GM23248 (cell line): ENCODE measurements at places on chromosomes 1 and 21. TPM values are rescaled to one million over a fixed set of nuclear protein-coding genes. Genes with fewer than 3 reads are reported as not detected.
A peak's percentile ranks its signal among the peaks of the same experiment; 100 is the strongest.

- no peak for DNase-seq
Measured at GRCh38 chr1:173347282-173347818, 129.8 kb upstream of the PRDX6 start.

DNA sequence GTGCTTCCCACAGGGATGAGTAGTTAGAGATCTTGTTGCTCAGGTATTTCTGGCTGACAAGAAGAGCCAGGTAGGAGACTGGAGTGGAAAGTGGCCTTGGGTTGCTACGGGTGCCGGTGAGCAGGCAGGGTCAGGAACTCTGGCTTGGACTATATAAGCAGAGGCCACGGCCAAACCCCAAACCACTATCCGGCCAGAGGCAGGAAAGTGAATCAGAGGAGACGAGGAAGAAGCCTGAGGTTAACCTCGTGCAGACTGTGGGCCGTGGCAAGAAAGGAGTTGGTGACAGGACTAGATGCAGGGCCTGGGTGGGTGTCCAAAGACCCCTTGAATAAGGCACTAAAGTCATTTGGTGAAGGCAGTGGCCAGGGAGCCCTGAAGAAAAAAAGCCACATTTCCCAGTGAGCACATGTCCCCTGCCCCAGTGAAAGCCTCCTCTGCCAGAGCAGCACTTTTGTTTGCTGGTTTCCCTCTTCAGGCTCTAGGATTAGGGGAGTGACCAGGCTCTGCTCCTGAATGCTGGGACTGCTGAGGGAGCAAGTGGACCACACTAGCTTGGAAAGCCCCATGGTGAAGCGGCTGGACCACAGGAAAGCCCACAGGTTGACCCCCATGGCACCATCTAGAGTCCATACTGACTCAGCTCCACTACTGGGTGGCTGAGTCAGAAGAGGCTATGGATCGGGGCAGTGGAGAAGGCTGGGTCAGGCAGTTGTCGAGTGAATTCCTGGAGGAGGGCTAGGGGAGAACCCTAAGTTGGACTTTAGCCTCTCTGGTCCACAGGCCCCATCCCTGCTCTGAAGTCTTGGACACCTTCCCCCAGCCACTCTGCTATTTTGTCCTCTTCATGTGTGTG lies 23.4 kb downstream of the CSF1 start:
- peak; percentile 86 for DNase-seq

DNA sequence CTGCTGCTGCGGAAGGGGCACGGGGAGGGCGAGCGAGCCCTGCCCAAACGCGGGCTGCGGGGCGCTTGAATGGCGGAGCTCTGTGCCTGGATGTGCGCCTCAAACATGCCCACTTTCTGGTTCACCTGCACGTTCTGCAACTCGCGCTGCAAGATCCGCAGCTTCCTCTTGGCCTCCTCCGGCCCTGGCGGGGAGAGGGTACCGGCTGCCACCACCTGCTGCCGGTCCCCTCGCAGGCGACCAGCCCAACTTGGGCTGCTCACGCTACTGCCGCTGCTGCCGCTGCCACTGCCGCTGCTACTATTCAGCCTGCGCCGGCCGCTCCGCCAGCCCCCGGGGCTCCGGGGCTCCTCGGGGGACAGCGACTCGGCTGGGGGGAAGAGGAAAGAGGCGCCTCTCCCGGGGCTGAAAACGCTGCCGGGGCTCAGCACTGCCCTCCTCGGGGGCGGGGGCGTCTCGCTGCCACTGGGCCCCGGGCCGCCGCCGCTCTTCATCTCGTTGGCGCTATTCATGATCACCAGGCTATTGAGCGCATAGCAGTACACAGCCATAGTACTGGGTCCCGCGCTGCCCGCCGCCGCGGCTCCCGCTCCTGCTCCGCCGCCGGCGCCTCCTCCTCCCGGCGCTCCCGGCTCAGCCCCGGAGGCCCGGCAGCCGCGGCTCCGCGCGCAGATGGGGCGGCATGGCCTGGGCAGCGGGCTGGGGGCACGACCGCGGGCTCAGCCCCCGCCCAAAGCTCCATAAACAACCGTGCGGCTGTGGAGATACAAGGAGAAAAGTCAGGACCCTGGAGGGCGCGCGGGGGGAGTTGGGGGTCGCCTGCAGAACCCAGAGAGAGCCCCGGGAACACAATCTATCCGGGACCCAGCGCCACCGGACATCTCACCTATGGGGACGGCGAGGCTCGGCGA lies 1.9 kb downstream of the ITPKB start:
- DNase-seq, result peak; percentile 68

DNA sequence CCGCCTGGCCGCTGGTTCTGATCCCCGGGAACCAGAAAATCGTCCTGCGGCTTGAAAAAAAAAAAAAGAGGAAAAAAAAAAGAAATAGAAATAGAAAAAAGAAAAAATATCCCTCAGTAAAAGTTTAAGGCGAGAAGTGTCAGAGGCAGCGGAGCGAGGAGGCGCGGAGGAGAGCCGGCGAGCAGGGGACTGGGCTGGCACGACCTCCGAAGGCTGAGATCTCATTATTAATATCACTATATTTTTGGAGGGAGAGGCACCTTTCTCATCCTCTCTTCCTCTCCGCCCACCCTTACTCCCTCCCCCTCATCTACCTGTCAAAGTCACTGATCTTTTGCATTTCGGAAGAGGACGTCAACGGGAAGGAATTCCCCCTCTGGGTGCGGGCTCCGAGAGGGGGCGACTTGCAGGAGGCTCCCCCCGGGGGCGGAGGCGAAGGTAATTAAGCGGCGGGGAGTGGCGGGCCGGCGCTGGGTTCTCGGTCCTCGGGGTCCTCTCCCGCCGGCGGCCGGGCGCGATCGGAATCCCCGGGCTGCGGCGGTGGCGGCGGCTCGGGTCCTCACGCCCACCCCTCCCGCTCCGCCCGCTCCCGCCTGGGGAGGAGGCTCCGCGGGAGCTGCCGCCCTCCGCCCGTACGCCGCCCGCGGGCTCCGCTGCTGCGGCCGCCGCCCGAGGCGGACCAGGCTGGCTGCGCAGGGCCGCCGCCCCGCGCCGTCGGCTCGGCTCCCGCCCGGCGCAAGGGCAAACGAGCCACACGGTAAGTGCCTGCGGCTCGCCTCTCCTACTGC lies at the start of gene NTNG1:
Gene NTNG1, plus strand, starts transcription at position 337 of the 788 bp plus-strand sequence.
- peak; percentile 66 for DNase-seq

DNA sequence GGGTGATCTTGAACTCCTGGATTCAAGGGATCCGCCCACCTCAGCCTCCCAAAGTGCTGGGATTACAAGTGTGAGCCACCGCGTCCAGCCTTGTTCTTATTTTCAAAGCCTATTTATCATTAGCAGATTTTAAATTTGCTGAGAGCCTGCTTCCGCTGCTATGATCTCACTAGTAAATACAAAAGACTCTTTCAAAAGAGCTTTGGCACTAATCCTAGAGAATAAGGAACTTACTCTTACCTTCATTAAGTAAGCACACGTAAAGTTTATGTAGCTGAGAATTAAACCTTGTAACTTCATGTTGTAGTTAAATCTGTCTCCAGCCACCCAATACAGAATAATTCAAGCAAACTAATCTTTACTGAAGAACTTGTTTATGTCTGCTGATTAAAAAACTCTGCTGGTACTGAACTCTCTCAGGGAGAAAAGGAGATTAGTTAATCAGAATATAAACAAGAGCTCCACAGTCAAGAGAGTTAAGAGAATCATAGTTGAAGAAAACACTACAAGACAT lies 72.3 kb downstream of the RUSC1 start:
- no peak for DNase-seq

DNA sequence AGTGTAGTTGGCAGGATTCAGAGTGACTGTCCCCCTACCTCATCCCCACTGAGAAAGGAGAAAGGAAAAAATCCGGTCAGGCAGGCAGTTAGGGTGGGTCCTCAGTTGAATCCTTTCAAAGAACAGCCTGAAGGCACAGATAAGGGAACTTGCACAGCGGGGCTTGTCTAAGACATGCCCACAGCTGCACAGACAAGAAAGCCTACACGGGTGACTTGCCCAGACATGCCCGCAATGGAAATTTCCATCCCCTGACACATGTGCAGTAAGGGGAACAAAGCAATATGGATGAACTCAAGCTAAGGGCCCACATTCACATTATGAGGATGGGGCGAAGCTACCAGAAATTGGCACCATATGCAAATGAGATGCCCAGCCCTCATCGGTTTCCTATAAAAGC lies 82.5 kb downstream of the DESI2 start:
- DNase-seq, result no peak

DNA sequence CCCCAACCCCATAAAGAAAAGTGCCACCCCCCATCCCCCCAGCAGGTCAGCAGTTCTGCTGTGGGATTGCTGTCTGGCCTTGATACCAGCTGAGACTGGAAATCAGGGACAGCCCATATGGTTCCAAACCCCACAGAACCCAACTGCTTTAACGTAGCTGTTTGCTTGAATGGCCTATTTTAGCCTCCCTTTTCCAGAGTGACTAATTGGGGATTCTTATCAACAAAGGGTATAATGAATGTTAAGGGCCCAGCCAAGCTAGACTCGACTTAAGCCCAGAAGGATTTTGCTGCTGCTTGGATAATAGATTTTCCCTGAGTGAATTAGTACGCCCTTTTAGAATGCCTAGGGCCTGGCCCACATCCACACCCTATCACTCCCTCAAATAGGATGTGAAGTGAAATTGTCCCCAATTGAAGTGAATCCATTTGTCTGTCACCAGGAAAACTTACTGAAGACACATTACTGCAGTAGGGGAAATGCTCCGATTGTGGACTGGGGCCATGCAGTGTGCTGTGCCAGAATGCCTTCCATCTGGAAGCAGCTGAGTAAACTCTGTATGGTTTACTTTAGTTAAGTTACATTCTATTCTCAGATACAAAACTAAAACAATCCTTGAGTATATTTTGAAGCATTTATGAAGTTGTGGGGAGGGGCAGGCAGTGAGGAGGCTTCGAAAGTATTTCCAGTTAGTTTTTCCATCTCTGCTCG lies 156.9 kb downstream of the DHRS3 start:
- DNase-seq, result no peak

GRCh38 chr1:32068957-32069588 lies 3.7 kb upstream of the TMEM39B start:
- peak; percentile 79 for DNase-seq

DNA sequence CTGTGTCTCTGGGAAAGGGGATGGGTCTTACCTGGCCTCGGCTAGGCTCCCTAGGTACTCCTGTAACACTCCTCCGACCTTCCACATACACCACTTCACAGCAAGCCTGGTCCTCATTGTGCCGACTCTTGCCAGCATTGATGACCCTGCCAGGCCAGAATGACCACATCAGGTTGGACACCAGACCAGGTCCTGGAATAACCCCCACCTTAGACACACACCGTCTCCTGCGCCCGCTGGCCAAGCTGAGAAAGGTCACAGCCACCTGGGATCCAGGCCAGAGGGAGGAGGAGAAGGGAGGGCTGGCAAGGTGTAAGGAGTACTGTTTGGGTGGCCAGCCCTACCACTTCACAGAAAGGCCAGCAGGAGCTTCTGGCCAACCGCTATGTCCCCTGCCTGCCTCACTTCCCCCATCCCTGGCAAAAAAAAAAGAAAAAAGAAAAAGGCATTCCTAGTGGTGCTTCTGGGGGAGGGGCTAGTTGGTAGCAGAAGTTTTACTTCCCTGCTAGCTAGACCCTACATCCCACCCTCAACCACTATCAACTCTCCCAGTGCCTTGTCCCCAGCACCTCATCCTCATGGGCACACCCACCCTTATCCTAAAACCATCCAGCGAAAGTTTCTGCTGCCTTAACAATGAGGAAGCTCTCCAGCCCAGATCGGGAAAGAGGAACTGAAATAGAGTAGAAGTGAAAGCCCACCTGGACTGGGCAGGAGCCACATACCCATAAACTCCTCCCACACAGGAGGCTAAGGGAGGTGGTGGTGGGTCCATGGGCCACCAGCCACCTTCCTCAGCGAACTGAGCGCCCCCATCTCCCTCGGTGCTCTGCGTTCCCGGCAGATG lies 1.4 kb downstream of the PPM1J start:
- DNase-seq, result no peak

DNA sequence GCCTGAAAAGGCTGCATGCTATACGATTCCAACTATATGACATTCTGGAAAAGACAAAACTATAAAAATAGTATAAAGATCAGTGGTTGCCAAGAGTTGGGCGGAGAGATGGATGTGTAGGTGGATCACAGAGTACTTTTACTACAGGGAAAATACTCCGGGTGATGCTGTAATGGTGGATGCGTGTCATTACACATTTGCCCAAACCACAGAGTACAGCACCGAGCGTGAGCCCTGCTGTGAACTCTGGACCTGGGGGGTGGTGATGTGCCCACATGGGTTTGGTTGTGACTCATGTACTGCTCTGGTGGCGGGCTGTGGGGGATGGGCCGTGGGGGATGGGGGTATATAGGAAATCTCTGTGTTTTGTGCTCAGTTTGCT lies 162.7 kb upstream of the COL6A1 start:
- peak; percentile 84 for DNase-seq

DNA sequence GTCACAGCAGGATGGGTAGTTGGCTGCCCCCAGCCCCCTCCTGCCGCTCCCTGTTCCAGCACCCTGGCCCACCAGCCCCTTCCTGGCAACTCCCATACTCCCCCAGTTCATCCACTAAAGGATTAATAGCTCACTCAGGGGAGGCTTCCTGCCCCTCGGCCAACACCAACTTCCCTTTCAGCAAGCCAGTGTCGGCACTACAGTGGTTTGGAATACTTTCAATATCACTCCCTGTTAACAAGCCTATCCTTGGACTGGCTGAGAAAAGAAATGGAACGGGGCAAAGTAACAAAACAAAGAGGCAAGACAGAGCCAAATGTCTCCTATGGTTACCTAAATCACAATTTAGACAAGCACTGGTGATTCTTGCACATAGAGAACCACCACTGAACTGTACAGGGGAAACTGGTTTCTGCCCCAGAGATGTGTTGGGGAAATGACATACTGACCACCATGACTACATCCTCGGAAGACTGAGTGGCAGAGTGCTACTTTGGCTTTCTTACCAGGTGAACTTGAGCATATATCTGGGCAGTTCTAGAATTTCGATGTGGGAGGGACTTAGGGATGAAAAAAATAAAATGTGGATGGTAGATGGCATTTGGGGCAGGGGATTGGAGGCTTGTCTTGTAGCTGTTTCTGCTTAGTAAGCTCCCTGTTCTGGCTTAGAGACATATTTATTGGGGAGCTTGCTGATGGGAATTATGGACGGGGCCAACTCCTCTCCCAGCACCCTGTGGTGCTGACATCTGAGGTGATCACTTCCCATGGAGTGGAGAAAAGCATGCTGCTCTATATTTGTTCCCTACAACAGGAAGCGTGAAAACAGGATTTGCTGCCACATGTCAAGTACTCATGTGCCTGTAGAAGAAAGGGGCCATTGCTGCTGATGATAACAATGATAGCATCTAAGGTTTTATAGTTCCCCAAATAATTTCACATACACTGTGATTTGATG lies 7.1 kb upstream of the CAPN2 start:
- peak; percentile 53 for DNase-seq

GRCh38 chr1:7783178-7783711 lies 846 bp upstream of the PER3 start:
- DNase-seq, result peak; percentile 74

- DNase-seq, result no peak
Measured at GRCh38 chr1:112325504-112325903, 70.5 kb upstream of the CTTNBP2NL start.

Gene VSIG8
- not detected in 2 replicates for total RNA-seq

Gene FLG2
- total RNA-seq, result not detected in 2 replicates

Gene CRYZ
- 23.5 and 28.3 TPM in 2 replicates for total RNA-seq

Gene KPRP
- total RNA-seq, result under 0.01 and 0.22 TPM in 2 replicates

Gene TMEM125
- not detected in 2 replicates for total RNA-seq

Gene KLHDC9
- total RNA-seq, result 3.7 and 5.6 TPM in 2 replicates

Gene PIK3C2B
- 0.63 and 0.76 TPM in 2 replicates for total RNA-seq

Gene NPPA
- not detected in 2 replicates for total RNA-seq

Gene RBBP5
- total RNA-seq, result 14.3 and 30.2 TPM in 2 replicates

Gene PRDM15
- 2.5 and 4.2 TPM in 2 replicates for total RNA-seq

Gene UBE2Q1
- 31.9 and 37.9 TPM in 2 replicates for total RNA-seq
